ENCODE measurements at places on chromosomes 7 and 10.

DNA sequence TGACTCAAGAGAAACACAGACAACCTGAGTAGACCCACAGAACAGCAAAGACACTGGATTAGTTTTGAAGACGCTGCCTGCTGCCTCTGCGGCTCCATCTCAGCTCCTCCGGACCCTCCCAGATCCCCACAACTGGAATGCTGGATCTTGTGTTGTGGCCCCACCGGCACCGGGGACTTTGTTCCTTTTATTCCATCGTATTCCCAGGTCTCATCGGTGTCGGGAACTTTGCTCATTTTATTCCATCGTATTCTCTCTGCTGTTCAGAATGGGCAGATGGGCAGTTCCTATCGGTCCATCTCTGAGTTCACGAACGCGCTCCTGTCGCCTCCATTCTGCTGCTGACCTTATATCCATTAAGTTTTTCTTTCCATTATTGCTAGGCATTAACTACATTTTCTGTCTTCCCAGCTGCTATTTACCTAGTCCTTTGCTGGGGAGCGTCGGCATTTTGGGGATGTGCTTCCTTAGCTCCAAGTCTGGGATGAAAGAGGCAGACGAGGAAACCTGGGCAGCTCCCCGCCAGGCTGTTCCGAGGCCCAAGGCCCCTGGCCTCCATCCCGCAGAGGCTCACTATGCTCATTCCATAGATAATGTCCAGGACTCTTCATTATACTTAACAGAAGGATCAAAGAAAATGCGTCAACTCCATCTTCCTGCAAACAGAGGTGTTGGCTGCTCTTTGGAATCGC lies 192.4 kb downstream of the MAD1L1 start:
- no peak for DNase-seq

DNA sequence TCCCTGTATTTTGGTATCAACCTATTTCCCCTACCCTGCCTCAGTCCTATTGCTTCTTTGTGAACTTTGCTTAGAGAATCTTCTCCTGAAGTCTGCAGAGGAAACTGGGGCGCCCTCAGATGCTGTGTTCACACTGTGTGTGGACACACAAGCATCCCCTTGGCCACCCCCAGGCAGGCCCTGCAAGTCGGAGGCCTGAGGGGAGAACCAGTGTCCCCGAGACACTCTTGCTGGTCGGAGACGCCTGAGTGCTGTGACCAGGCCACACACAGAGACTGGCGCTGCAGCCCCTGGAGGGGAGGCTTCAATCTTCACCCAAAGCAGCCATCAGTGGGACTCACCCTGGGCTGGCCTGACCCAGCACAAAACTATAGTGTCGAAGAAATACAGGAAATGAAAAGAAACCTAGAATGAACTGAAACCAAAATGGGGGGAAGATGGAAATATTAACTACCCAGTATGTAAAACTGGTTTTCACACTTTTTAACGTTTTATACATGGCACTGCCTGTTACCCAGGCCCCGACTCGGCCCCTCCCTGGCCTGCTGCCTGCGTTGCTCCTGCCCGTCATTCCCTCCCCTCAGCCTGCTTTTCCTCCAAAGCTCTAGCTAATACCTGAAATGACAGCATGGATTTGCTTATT lies 48.4 kb upstream of the FAM20C start:
- DNase-seq, result no peak

GRCh38 chr10:128873411-128874054 lies 593.5 kb upstream of the MGMT start:
- DNase-seq, result no peak

DNA sequence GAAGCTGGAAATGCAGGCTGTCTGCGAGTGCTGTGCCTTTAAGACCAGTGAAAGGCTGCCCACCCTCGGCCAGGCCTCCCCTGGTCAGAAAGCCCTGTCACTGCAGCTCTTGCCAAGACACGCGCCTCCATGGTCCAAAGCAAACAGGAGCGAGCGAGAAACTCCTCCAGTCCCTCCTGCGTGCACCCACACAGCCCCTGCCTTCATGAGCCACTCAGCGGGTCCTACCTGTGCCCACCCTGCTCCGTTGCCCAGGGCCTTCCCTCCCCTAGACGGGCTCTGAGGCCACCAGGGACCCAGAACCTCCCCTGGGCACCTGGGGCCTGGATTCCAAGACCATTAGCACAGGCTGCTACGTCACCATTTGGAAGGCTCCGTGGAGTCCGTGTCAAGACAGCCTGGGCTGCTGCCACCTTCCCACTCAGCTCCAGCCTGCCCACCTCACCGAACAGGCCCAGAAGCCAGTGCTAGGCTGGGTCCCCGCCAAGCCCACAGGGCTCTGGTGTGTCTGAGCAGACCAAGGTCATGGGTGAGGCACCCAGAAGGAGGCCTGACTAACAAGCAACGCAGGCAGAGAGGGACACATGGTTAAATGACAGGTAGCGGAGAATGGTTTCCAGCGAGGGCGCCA lies 144.5 kb downstream of the NEURL1 start:
- no peak for DNase-seq

- DNase-seq, result no peak
Measured at GRCh38 chr10:22252801-22253579, 35.2 kb upstream of the EBLN1 start.

GRCh38 chr10:44888886-44889285 lies 22.3 kb upstream of the TMEM72 start:
- DNase-seq, result no peak

DNA sequence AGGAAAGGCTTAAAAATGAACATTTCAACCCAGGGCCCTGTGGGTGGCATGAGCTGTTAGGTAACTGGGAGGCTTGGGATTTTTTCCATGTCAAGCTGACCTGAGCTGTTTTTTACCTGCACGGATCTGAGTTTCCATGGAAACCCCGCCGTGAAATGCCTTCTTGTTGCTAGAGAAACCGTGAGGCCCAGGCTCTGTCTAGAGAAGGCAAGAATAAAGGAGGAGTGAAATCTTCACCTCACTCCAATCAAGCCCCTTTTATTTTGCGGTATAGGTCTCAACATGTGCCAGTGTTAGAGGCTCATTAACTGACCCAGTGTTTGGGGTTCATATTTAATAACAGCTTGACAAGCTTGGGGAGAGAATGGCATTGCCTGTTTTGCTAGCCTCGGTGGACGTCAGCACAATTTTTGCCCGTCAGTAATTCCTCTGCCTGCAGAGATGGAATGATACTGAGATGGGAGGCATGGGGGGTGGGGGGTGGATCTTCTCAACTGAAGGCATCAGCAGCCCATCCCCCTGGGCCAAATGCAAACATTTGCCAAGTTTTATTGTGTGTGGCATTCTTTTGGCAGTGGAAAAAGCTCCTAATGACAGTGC lies 48.9 kb upstream of the PDCD4 start:
- no peak for DNase-seq

- DNase-seq, result no peak
Measured at GRCh38 chr7:80835251-80835650, 83.6 kb downstream of the SEMA3C start.

- DNase-seq, result peak; percentile 68
Measured at GRCh38 chr10:31928549-31929260, at the start of gene ARHGAP12. TSS of gene ARHGAP12 (minus strand) at chr10:31928831. CDS start at chr10:31908855, 19,976 bp downstream.

DNA sequence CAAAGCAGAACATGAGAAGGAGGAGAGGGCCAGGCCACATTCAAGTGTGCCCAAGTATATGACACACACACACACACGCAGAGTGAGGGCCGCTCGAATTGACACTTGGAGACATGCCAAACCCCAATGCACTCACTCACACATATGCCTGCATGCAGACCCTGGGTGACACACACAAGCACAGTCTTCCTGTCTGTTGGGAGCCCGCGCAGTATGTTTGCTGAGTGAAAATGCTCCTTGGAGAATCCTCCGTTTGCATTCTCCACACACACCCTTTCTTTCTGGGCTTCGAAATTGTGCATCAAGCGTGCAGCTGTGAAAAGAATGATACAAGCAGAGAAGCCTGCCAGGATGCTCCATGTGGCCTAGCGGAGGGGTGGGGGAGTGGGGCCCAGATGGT lies 120.9 kb downstream of the PLXNA4 start:
- no peak for DNase-seq

DNA sequence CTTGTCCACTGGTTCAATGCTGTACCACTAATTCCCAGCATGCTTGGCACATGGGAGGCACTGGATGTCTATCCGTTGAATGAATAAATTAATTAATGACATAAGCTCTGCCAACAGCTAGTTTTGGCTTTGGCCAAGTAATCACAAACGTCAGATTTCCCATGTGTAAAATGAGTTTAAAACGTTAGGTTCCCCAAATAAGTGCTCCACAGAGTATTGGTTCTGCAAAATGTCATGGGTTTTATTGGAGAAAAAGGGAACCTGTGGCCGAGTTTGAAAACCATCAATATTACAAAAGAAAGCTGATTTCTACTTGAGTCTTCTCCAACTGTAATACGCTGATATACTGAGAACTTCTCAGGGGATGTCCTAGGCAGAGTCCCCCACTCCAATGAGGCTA lies 23.2 kb downstream of the ELMO1 start:
- DNase-seq, result no peak

DNA sequence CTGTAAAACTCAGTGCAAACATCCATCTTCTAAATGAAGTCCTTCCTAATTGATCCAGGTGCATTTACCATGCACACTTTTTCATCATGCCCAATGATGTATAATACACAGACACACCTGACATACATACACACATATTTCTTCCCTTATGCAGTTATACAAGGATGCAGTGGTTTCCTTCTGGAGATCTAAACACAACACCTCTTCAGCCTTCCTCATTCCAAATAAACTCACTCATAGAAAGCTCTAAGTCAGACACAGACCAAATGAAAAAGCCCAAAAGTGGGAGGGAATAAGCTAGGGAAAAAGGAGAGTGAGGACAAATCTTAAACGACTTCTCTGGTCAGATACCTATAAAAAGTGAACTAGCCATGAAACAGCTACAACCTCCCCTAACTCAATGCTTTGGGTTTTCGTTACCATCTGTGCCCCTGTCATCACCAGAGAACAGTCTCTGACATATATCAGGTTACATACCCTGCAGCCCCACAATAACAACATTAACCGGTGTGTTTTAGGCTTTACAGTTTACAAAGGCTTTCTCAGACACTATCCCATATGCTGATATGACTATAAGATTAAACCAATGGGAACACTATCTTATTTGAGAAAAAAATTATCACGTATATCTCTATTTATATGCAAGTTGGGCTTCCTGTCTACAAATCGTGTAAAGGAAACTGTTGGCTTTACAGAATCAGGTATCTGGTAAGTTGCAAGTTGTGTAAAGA lies 675.2 kb downstream of the PHTF2 start:
- no peak for DNase-seq

GRCh38 chr7:42055171-42055570 lies 181.8 kb downstream of the GLI3 start:
- DNase-seq, result no peak

DNA sequence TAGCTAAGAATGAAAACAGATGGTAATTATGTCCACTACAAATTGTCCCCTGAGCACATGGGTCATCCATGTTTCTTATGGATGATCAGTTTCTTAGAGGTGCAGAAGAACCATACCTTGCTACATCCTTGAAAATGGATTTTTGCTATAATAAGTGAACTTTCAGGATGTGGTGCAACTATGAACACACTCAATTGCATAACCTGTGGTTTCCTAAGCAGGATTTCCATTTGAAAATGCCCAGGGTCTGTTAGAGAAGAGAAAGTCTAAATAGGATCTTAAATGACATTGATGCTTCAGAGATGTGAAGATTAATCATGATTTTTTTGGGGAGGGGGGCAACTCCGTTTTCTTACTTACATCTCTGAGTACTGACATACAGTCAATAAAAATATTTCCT lies 39.6 kb upstream of the CACNB2 start:
- no peak for DNase-seq

GRCh38 chr10:110376021-110376766 lies 71.5 kb upstream of the SMNDC1 start:
- no peak for DNase-seq

DNA sequence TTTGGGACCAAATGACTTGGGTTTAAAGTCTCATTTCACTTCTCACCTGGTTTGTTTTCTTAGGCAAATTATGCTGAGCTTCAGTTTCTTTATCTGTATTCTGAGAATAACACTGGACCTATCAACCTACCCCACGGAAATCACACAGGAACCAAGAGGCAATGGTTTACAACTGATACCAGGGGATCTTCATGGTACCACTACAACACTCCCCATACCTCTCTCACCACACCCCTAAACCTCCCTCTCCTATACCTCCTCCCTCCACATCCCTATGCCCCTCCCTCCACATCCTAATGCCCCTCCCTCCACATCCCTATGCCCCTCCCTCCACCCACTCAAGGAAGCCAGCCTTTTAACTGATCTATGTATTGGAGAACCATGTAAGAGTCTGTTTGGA lies 9.9 kb downstream of the FAM204A start:
- no peak for DNase-seq

DNA sequence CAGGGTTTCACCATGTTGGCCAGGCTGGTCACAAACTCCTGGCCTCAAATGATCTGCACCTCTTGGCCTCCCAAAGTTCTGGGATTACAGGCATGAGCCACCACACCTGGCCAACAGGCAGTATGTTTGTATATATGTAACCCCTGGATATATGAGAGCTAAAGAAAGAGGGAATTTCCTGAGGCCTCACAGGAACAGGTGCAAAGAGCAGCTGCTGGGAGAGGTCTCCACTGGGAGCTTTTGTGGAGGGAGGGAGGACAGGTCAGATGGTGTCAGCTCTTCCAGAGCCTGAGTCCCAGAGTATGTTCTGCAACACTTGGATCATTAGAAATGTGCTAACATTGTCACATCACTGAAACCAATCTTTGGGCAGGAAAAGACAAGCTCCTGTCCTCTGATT lies 110.1 kb upstream of the KIF5B start:
- no peak for DNase-seq

DNA sequence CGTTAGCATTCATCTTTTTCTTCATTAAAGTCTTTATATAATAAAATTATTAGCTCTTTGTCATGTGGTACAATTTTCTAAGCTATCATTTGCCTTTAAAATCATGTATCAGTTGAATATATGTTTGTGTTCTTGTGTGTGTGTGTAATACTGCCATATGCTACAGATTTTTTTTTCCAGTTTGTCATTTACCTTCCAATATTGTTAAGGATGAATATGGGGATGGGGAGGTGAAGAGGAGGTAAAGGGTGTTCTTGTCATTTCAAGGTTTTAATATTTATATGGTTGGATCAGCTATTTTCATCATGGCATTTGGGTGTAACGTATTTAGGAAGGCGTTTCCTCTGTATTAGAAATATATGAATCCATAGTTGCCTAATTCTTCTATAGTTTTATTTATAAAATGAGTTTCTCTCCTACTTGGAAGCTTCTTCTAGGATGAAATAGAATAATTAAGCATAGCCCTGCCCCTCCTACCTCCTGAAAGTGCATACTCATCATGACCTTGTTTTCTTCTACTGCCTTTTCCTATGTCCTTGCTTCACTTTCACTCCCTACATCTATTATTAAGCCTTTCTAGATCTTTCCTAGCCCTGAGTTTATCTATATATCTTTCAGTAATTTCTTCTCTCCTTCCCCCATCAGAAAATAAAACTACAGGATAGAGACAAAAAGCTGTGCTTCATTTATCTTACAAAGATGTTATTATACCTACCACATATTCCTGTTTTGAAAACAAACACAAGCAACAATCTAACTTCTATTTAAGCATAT lies 25.1 kb downstream of the RAB18 start:
- DNase-seq, result no peak

Measured in stimulated activated CD8-positive, alpha-beta memory T cell treated with anti-CD3 and anti-CD28 coated beads, Interleukin-7, amount 100 ng/mL, for 1 hour (primary cell).